ENCODE measurements at places on chromosomes 12 and 14.

GRCh38 chr12:57231276-57232021 lies 1.9 kb downstream of the SHMT2 start:
- DNase-seq, result no peak

DNA sequence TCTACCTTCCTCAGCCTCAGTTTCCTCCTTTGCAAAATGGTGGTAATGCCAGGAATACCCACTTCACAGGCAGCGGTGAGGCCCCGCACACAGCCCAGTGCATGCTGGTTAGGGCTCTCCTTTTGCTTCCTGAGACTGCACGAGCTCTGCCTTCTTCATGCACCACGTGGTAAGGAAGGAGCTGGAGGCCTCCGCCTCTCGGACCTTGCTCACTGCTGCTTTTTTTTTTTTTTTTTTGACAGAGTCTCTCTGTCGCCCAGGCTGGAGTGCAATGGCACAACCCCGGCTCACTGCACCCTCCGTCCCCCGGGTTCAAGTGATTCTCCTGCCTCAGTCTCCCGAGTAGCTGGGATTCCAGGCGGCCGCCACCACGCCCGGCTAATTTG lies 18.1 kb downstream of the TAMALIN start:
- no peak for DNase-seq

DNA sequence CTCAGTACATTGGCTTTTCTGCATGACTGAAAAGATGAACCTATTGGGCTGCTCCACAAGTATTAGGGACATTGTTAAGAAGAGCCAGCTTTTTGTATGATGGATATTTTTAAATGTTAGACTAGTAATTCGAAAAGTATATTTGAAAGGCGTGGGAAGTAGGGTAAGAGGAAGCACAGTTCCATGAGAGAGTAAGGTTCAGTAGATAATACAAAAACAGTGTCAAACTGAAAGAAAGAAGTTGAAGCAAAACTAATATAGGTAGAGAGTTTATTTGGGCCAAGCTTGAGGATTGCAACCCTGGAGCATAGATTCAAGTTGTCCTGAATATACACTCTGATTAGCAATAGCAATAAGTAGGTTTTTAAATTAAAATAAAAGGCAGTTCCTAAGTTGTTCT lies 193.9 kb downstream of the RASSF9 start:
- DNase-seq, result no peak

DNA sequence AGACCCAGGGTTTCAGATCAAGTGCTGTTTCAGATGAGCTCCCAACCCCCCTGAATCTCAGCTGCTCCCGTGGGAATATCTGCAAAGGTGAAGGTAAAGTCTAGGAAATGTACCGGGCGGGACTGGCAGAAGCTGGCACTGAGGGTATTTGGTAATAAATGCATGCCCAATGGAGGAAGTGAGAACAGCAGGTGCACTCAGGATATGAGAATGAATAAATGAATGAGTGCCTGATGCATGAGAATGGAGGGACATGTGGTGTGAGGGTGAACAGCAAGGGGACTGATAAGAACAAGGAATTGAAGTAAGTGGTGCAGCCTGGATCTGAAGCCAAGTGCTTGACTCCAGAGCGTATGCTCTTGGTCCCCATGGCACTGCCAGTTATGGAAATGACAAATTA lies 11.6 kb downstream of the RAPGEF3 start:
- DNase-seq, result no peak

DNA sequence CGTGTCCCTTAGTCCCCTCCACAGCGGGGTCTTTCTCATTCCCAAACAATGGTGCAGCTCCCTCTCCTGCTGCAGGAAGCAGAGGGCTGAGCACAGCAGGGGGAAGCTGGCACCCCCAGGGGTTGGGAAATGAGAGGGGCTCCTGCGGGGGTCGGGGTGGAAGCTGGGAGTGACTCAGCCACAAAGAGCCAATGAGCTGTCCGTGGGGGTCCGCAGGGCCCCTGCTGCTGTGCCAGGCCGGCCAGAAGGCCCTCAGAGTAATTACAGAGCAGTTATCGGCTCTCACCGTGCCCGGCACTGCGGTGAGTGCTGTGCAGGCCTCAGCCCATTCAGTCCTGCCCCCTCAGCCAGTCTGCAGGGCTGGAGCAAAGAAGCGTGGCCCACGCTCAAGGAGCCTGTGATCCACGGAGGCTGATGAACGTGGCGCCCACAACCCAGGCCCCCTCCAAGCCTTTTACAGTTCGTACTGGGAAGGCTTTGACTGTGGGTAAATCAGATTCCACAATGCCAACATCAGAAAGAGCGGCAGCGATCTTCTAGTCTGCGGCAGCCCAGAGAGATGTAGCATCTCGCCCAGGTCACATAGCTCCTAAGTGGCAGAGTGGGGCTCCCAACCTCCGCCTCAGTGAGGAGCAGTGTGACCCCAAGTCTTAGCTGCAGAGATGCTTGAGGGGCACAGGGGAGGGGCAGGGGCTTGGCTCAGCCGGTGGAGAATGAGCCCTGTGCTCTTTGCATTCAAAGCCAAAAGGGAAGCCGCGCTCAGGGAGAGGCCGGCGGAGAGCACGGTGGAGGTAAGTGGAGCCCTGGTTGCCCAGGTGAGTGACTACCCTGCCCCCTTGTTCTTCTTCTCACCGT lies 43.4 kb downstream of the SLC6A12 start:
- no peak for DNase-seq

DNA sequence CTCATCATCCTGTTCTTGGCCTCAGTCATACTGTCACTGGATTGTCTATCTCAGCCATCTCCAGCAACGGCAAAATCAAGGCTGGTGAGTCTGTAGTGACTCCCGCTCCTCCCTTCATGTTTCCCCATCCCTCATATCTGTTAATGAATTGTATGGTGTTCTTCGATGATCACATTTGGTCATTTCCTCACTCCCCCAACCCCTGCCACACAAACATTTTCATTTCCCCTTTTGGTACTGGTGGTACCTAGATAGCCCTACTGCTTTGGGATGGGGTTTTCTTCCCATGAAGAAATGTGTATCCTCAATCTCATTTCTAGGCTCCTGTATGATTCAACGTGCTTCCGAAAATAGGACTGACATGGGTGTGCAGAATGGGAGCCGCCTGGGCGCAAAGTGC lies 2.7 kb upstream of the KLHL33 start:
- DNase-seq, result no peak

DNA sequence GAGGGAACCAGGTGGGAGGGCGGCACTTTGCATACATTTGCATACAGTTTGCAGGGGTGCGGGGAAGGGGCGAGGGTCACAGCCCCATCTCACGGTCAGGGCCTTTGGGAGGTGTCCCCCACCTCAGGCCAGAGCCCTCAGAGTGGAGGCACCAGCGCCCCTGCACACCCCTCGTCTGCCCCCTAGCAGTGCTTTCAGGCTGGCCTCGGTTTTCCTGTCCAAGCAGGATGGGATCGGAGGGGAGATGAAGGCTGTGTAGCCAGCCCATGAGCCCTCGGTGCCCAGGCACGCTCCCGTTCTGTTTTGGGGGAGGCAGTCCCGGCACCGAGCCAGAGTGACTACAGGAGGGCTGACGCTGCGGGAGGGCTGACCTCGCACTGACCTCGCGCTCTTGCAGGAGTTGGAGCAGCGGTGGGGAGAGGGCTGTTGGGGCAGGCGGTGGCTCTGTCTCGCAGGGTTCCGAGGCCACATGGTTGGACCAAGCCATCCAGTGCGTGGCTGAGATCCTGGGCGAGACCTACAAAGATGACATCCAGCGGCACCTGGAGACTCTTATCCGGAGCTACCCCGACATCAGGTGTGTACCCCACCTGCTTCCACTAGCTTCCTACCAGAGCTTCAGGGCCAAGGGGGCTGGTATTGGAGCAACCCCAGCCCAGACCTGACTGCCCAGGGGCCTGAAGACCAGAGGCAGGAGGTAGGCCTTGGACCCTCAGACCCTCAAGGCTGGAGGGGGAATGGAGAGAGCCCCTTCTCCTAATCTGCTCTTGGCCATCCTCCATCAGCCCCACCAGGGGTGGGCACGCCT lies 13.6 kb downstream of the EXOC3L4 start:
- DNase-seq, result no peak

- no peak for DNase-seq
These were observed 25.0 kb downstream of the JAG2 start for GRCh38 chr14:105143451-105144025.

DNA sequence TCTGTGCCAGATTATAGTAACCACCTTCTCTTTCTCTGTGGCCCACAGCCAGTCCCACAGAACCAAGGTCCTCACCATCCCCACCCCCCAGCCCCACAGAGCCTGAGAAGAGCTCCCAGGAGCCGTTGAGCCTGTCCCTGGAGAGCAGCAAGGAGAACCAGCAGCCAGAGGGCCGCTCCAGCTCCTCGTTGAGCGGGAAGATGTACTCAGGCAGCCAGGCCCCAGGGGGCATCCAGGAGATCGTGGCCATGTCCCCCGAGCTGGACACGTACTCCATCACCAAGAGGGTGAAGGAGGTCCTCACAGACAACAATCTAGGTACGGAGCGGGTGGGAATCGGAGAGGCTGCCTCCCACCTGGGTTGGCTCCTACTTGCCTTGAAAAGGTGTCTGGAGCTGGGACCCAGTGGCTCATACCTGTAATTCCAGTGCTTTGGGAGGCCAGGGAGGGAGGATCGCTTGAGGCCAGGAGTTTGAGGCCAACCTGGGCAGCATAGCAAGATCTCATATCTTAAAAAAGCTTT lies 34.4 kb downstream of the PHETA1 start:
- no peak for DNase-seq

- no peak for DNase-seq
These were observed 98.3 kb upstream of the DIO3 start for GRCh38 chr14:101462726-101463565.
